ENCODE measurements at places on chromosomes 7 and 10. TPM values are rescaled to one million over a fixed set of nuclear protein-coding genes. Genes with fewer than 3 reads are reported as not detected.

The ZNF853 gene
- not detected for total RNA-seq

DNA sequence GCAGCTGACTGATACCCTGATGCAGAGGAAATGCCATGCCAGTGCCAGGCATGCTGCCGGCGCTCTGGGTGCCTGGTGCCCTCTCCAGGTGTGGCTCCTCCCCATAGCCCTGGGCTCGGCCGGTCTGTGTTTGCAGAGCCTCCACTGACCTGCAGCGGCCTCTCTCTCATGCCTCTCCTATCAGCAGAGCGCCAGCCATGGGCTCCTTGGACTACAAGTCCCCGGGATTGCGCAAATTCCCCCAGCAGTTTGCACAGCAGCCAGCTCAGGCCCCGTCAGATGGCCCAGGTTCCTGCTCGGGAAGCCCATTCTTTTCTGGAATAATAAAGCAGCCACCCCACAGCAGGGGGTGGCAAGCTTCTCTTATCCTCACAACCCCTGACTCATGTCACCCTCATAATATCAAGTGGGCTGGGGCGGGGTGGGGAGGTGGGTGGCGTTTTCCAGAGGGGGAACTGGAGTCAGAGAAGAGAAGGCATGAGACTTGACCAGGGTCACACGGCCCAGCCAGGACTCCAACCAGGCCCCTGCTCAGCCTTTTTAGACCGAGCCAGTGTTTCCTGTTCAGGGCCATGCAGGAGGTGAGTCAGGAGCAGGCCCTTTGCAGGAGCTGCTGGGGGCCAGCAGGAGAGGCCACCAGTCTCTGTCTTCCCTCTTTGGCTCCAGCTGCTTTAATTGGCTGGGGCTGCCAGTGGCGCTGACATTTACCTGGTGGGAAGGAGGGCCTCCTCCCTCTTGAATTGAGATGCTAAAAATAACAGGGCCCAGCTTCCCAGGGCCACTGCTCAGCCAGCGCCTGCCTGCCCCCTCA, 58.6 kb downstream of the ZMIZ1 start:
- peak; percentile 39 for DNase-seq

DNA sequence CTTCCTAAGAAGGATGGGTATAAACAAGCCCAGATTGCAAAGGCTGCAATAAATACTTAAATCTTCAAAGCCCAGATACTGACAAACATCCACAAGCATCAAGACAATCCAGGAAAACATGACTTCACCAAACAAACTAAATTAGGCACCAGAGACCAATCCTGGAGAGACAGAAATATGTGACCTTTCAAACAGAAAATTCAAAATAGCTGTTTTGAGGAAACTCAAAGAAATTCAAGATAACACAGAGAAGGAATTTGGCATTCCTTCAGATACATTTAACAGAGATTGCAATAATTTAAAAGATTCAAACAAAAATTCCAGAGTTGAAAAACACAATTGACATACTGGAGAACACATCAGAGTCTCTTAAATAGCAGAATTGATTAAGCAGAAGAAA, 23.0 kb downstream of the GSDME start:
- DNase-seq = no peak

- DNase-seq = no peak
Measured at GRCh38 chr10:35774109-35774508, 132.0 kb upstream of the FZD8 start.

DNA sequence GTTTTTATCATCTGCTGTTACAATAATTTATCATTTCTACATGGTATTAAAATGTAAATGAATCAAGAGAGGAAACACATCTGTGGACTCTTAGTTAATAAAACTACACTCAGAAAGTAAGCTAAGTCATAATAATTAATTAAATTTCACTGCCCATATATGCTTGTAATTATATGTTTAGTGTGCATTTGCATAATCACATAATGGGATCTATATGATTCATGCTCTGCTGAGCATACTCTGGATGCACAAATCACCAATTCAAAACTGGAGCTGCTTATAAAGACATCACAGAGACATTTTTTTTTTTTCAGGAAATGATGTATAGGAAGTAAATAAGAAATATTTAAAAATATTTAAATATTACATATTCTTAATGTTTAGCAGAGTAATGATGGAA, 151.6 kb upstream of the STEAP4 start:
- DNase-seq = no peak
